ENCODE measurements at places on chromosomes 3 and 15.

DNA sequence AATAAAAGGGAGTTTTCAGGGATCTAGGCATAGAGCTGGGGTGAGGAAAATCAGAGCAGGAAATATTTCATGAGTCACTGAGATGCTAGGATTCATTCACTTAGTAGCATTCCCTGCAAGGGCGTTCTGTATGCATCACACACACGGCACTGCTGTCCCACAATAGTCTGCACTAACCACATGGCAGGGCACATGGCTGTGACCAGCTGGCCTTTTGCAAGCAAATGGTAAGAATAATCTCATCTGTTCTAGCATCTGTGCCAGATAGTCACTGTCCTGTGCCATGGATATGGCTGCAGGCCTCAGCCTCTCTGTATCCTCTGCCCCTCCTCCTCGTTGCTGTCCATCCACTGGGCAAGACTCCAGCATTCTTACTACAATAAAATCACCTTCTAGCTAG is 37.8 kb downstream of the BOC start:
- DNase-seq: no peak

- no peak for DNase-seq
Measured at GRCh38 chr3:109926376-109926775, 589.0 kb upstream of the DPPA4 start.

DNA sequence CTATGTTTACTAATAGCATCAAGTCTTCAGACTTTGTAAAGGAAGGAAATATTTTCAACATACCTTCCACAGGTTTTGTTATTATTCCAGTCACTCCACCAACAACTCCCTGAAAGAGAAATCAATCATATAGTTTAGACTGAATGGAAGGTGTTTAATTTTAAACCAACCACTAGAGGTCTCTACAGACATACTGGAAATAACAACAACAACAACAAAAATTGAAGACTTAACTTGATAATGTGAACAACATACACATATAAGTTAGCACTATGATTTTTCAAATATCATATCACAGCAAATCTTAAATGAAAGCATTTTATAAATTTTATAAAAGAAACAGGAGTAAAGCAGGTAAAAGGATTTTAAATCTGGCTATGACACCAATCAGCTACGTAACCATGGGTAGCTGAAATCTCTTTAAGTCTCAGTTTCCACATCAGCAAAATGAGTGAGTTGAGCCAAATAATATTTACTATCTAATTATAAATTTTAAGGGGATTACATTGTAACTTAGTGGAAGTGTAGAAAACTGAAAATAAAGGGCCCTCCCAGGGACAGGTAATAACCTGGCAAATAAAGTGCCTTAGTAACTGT is 188.2 kb downstream of the VPS13C start:
- no peak for DNase-seq

DNA sequence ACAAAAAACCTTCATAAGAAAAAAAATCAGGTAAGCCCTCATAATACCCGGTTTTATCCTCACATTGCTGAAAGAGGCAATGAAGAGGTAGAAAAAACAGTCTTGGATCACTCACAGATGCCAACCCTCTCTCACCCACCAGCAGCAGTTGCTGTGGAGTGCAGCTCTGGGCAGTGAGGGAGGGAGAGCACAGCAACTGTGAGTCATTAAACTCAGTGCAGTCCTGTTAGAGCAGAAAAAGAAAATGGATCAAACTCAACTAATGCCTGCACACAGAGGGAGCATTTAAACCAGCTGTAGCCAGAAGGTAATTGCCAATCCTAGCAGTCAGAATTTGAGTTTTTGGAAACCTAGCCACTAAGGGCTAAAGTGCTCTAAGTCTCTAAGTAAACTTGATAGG is 1050.6 kb upstream of the ALCAM start:
- DNase-seq: no peak

DNA sequence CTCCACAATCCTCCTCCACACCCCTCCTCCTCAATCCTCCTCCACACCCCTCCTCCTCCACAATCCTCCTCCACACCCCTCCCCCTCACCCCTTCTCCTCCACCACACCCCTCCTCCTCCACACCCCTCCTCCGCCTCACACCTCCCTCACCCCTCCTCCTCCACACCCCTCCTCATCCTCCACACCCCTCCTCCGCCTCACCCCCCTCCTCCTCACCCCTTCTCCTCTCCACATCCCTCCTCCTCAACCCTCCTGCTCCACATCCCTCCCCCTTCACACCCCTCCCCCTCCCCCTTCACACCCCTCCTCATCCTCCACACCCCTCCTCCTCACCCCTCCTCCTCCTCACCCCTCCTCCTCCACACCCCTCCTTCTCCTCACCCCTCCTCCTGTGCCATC is 69.8 kb upstream of the BLM start:
- no peak for DNase-seq

DNA sequence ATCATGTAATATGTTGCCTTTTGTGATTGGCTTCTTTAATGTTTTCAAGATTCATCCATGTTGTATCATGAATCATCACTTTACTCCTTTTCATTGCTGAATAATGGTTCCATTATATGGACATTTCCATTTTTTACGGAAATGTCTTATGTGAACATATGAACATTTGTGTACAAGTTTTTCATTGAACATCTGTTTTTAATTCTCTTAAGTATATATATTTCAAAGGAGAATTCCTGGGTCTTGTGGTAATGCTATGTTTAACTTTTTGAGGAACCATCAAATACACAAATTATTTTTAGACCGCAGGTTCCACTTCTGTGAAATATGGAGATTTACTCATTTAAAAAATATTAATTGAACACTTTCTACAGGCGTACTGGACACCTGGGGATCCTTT is 85.7 kb downstream of the ARIH1 start:
- DNase-seq: no peak

DNA sequence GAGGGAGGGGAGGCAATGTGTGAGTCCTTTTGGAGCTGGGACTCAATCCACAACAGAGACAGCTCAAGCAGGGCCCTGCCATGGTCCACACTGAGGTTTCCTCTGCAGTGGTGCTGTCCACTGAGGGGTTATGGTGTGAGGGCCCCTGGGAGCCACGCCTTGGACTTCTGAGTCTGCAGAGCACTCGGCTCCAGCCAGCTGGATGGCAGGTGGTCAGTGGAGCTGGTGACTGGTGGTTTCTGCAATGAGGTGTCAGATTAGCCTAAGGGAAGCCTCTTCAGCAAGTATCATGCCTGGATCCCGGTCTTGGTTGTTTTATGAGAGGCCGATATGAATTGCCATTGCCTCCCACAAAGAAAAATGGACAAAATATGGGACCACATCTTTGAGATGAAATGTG is 21.7 kb downstream of the LSM3 start:
- no peak for DNase-seq

DNA sequence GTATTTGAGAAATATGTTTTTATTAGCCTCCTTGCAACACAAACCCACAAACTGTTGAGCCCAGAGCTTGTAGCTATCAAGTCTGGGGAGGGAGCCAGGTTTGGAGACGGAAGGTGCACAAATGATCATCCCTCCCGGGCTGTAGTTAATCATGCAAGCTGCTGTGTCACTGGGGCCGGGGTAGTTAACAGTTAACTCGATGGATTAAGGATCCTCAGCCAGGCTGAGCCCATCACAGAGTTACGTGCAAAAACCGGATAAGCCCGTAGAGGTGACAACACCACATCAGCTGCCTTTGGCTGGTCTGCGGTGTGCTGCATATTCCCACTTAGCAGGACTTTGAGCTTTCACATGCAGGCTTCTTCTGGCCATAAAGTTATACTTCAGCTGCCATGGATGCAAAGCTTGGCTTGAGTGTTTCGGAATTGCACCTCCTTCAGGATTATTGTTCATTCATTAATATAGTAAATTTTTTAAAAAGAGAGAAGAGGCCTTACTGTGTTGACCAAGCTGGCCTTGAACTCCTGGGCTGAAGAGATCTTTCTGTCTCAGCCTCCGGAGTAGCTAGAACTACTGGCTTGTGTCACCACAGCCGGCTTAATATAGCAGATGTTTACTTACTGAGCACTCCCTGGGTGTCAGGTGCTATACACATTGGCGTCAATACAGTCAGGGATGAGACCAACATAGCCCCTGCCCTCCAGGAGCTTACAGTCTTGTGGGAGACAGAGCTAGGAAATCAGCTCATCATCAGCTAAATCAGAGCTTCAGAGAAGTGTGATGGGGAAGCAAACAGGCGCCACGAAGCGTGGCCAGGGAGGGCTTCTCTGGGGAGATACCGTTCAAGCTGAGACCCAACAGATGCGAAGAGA is 226.8 kb upstream of the BHLHE40 start:
- DNase-seq: no peak

GRCh38 chr3:97841956-97842355 is 20.1 kb downstream of the CRYBG3 start:
- DNase-seq: no peak

GRCh38 chr3:101665851-101666250 is 11.1 kb downstream of the ZBTB11 start:
- no peak for DNase-seq

GRCh38 chr3:10136426-10137005 is 5.1 kb upstream of the VHL start:
- no peak for DNase-seq

- DNase-seq: no peak
Measured at GRCh38 chr3:28846971-28847478, 433.8 kb upstream of the RBMS3 start.

DNA sequence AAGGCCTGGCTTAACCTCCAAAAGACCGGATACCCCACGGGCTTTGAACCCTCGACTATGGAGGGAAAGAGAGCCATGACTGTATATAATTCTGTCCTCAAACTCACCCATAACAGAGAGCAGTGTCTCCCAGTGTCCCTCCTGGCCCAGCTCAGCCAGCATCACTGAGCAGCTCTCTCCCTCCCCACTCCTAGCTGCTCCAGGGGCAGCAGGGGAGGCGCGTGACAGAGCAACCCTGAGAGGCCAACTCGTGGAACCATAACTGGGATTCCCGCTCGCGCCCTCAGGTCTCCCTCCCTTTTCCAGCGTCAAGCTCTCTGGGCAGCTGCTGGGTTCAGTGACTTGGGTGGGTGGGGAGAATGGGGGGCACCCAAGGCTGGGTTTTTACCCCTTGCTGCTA is 561 bp upstream of the CPLX3 start:
- no peak for DNase-seq

- DNase-seq: no peak
Measured at GRCh38 chr15:40053831-40054604, 15.0 kb upstream of the SRP14 start.

DNA sequence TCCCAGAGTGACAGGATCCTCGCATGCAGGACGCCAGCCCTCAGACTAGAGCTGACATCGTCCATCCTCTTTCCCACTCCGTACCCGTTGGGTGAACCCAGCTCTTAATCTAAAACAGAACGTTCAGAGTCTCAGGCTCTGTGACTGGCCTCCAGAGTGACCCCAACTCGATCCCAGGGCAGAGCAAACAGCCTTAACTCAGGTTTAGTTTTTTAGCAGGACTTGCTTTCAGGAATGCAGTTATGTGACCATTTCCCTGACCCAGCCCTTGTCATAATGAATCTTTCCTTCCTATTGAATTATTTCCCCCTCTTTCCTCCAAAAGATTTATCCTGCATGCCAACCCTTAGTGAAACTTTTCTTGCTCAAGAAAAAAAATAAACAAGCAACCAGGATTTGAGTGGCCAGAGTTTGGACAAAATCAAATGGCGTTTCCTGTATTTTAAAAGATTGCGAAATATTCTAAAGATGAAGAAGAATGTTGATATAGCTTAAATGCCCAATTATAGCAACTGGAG is 47.8 kb upstream of the RARB start:
- DNase-seq: no peak

GRCh38 chr3:139299261-139300132 is 44.3 kb upstream of the MRPS22 start:
- no peak for DNase-seq

GRCh38 chr3:158248261-158248660 is 138.4 kb downstream of the RSRC1 start:
- no peak for DNase-seq

GRCh38 chr15:51401872-51402517 is 60.5 kb downstream of the GLDN start:
- no peak for DNase-seq

DNA sequence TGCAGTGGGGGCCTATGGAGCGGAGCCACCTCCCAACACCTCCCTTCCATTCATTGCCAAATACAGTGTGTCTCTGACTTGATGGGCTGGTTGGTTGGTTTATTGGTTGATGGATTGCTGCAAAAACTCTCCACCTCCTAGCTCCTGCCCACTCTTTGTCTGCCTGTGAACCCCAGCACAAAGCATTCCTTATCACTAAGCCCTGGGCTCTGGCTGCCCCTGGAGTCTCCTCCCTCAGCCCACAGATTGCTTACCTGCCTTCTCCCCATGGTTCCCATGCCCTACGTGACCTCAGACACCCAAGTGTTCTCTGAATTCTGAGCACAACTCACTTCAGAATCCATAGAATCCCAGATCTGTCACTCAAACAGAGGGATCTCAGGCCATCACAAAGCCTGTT is 139.1 kb upstream of the TPM1 start:
- DNase-seq: no peak

DNA sequence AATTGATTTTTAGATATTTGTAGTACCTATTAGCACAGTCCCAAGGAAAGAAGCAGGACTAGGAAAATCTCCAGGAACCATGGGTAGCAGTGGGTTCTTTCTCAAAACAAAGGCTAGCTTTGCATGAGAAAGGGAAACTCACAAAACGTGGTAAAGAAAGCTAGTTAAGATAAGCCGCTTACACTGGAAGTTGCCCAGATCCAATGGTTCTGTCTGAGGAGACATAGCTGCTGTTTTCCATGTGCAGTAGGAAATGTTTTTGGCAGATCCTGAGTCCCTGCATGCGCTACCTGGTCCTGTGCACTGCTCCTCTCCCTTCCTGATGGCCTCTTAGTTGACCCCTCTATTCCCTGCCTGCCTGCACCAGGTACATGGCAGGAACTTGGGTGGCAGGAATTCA is 60.4 kb downstream of the TFG start:
- no peak for DNase-seq

DNA sequence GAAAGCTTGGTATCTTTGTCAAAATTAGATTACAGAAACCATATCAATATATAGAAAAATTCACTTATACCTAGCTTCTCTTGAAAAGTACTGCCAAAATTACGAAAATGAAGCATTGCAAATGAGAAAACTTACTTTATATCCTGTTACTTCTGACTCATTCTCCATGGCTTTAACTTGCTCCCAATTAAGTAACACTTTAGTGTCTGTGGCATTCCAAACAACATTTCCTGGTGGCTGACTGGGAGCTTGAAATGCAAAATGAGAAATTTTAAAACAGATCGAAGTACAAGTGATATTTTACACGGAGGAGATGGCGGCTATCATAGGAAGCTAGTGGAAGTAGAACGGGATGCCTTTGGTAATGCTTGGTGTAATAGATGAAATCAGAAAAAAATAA is 347.3 kb downstream of the CNTN3 start:
- DNase-seq: no peak
